ENCODE measurements at places on chromosomes 12 and 14.

DNA sequence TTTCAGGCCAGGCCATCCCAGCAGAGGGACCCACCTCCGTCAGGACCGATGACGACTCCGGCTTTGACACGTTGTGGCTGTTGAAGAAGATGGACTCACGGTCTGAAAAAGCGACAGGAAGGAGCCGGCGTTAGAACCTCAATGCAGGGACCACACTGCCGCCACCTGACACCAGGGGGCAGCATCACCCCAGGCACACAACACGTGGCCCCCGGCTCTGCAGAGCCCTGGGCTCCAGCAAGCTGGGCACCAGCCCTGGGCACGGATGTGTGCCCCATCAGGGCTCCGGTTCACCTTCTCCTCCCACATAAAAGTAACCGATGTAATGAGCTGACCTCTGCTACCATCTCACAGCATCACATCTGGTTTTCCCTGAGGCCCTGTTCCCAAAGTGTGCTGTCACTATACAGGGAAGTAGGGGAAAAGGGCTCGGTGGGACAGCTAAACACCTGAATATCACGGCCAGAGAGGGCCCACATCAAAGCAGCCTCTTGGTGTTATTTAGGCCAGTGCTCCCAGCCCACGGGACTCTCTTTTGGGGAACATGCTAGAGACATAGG lies 29.0 kb downstream of the CHGA start:
- DNase-seq: peak; percentile 80

DNA sequence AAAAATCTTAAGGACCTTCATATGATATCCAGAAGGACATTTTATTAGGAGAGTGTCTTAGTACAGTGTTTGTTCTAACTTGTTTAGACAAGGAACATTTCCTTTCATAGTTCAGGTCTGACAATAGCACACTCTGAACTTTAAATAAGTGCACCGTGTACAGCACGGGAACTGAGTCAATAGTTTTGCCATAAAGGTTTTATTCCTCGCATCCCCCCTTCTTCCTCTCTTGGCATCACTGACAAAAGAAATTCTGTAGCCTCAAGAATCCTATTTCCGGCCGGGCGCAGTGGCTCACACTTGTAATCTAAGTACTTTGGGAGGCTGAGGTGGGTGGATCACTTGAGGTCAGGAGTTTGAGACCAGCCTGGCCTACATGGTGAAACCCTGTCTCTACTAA lies 58.3 kb downstream of the TMCC3 start:
- DNase-seq: no peak

GRCh38 chr12:18899678-18900317 lies 161.9 kb downstream of the CAPZA3 start:
- no peak for DNase-seq

DNA sequence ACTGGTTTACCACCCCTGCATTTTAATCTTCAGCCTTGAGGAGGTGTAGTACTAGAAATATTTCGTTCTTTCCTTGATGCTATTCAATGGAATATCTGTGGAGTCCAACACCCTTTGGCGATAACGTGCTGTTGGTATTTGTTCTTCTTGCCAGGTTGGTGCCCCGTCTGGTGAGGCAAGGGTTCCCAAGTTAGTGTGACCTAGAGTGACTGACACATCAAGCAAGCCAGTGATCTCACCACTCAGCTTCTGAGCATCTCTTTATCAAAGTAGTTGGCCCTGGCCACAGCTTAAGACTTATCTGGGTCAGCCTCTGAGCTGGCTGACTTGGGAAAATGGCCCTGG lies 60.2 kb downstream of the PLXNC1 start:
- no peak for DNase-seq

DNA sequence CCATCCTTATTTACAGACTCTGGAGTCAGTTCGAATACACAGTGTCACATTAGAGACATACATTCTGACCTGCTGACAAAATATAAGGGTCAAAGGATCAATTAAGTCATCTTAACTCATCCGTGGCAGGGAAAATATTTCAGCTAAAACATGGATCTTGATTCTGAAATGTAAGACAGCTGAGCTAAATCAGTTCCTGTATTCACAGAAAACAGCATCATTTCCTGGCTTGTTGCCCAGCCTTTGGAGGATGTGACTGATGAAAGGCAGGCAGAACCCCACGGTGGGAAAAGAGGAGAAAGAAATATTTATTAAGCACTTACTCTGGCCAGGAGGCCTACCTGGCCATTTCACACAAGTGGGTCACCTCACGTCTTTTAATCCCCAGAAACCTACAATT lies 101.9 kb downstream of the GAS2L3 start:
- DNase-seq: no peak

DNA sequence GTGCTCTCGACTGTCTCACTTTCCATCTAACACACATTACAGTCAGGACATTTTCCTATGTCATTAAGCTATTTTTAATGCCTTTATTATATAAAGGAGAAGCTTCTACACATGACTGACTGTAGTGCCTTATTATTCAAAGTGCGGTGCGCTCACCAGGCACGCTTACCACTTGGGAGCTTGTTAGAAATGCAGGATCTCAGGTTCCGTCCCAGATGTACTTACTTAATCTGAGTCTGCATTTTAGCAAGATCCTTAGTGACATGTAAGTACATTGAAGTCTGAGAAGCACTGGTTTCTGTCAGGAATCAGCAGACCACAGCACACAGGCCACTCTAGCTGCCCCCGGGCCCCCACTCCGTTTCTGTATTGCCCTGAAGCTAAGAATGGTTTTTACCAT lies 44.7 kb upstream of the MDM1 start:
- DNase-seq: no peak

- DNase-seq: no peak
Observed at GRCh38 chr14:51619561-51619960, 32.1 kb upstream of the FRMD6 start.

- no peak for DNase-seq
Observed at GRCh38 chr14:60510951-60511599, 2.1 kb downstream of the SIX6 start.

Data from stimulated activated naive CD4-positive, alpha-beta T cell (primary cell).